ENCODE measurements at places on chromosomes 4 and X.

DNA sequence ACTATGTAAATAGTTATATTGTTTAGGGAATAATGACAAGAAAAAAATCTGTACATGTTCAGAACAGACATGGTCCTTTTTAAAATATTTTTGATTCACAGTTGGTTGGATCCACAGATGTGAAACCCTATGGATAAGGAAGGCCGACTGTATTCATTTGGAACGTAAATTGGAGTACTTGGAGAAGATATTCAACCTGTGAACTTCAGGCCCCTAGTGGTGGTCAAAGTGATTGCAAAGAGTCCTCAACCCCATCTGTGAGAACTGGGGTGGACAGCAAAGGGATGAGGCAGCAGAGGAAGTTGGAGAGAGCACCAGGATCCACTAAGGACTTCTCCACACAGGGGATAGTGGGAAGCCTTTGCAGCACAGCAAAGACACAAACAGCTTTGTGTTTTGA, 6.2 kb upstream of the CXCL13 start:
- peak; percentile 49 for DNase-seq

DNA sequence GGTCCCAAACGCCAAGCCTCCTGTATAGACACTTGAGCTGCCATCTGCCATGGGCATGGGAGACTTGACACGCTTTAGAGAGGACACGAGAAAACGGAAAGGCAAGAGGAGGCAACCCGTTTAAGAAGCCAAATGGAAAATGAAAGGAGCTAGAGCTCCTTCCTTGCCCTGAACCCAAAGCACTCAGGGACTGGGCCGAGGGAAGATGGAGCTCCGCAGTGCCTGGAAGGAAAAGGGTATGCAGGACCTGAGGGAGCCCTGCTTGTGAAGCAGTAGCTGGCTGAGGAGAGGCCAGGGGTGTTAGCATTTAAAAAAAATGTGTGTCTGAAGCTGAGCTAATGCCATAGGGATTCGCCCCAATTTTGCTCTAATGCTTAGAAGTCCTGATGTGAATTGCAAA, 15.1 kb downstream of the MCF2 start:
- no peak for DNase-seq

DNA sequence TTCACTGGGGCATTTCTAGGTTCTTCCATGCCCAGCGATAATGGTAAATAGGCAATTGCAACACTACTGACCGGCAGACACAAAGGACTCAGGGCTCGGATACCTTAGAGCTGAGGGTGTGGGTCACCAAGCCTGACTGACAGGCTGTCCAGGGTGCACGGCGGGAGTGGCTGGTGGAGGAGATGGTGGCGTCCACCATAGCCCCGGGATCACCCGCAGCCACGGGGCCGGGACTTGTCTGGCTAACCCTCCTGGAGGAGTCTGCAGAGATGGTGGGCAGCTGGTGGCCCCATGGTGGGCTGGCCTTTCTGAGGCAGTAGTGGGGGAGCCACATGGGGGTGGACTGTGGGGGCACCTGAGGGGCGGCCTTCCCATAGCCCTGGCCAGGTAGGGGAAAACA, 11.7 kb upstream of the ABLIM2 start:
- DNase-seq = no peak

GRCh38 chrX:107823456-107823855, 2.2 kb upstream of the MID2 start:
- DNase-seq = no peak

GRCh38 chr4:107380190-107380589, 339.8 kb downstream of the PAPSS1 start:
- DNase-seq = no peak

- DNase-seq = no peak
Observed at GRCh38 chr4:153890761-153891160, 101.9 kb upstream of the SFRP2 start.

- peak; percentile 62 for DNase-seq
Observed at GRCh38 chrX:148588649-148589310, 88.4 kb downstream of the AFF2 start.

DNA sequence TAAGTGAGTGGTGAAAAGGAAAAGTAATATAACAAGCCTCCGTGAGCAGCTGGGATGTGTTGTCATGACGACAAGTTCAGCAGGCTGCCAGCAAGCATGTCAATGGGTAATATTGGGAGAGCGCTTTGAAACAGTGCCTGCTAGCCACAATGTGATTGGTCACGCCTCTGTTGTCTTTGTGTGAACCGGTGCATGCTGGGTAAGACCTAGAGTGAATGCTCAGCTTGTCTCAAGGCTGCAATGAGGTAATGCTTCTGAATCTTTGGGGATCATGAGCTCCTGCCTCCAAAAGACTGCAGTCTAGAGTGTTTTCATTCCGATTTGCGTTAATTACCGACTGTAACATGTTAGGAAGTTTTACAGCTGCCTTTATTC, 54.9 kb downstream of the STOX2 start:
- DNase-seq = no peak

- no peak for DNase-seq
Observed at GRCh38 chr4:56301997-56302496, 85.2 kb downstream of the AASDH start.

DNA sequence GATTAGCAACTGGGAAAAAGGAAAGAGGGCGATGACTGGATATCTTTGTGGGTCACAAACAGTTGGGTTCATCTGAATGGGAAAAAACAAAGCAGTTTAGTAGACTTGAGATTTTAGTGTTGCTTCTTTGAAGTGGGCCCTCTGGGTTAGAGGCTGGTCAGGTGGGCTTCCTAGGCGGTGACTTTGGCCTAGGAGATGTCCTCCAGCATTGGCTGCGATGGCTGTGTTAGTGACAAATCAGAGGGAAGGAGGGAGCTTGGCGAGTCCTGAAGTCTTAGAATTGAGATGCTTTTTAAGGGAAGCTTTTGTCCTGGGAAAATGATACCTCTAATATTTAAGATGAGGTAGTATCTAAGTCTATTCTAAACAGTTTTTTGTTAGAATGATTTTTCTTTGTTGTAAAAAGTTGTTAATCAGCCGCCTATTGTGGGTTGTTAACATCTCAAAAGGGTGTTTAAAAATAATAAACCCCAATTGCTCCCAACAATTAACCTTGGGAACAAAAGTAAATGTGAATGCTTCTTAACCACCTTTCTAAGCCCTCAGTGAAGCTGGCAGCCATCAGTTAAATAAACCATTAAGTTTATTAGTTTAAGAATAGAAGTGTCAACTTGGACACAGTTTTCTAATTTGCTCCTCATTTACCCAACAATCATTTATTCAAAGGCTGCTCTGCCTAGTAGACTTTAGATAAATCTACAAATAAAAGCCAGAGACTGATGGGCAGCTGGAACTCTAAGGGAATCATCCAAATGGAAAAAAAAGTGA, 31.7 kb downstream of the DLG3 start:
- no peak for DNase-seq

- DNase-seq = no peak
Observed at GRCh38 chrX:47828984-47829383, 7.7 kb upstream of the ZNF81 start.

All from Karpas-422 (cell line).